ENCODE measurements at places on chromosomes 2 and 18. TPM values are rescaled to one million over a fixed set of nuclear protein-coding genes. Genes with fewer than 3 reads are reported as not detected.

- H3K4me1 ChIP-seq: peaks cover 30% of the 10 kb centered on the region
- DNase-seq: no peak
- no peaks in the 10 kb centered on the region for H3K27me3 ChIP-seq
- H3K36me3 ChIP-seq: no peaks in the 10 kb centered on the region
Observed at GRCh38 chr2:178477443-178478129, 814 bp downstream of the FKBP7 start.

DNA sequence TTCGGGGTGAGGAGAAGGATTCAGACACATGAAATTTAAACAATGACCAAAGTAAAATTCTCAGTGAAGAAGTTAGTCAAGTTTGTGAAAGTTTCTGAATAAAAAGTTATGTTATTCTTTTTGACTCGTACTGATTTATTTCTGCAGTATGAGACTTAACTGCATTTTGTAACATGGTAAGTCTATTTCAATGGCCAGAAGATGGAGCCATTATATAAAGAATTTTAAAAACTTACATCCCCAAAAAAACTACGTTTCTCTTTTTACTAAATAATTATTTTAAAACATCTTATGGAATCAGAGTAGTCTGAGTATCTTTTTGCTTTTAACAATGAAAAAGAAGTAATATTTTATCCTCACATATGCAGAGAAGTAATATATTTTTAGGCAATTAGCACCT, 51.4 kb upstream of the SCN1A start:
- H3K36me3 ChIP-seq: no peaks in the 10 kb centered on the region
- H3K4me1 ChIP-seq: no peaks in the 10 kb centered on the region
- no peak for DNase-seq
- no peak overlapping the region for H3K4me3 ChIP-seq
- H3K27me3 ChIP-seq: peaks cover 9% of the 10 kb centered on the region

DNA sequence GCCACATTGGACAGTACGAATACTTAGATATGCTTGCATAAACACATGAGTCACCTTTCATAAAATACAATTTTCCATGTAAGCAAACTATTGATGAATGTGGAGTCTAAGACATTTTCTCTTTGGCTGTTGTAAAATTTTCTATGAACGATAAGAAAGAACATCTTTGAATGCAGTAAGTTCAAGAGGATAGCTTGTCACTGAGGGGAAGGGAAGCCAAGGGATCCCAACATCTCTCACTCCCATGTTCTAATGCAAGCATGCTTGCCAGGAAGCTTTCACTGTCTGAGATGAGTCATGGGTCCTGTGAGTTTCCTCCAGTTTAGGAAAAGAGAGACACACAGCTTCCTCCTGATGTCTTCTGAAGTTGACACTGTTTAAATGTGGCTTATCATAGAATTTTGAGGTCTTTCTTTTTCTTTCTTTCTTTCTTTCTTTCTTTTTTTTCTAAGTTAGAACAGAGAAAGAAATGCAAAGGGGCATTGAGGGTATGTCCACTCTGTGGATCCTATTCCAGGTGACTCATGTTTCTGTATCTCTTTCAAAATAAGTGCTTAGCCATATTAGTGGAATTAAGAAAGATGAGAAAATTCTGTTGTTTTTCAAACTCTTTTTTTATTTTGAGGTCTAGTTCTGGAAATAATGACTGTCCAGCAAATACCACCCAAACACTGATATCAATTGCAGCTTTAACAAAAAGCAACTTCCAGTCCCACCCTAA, 146.6 kb downstream of the RDH14 start:
- H3K4me1 ChIP-seq: no peaks in the 10 kb centered on the region
- no peak for DNase-seq
- H3K36me3 ChIP-seq: no peaks in the 10 kb centered on the region
- no peak overlapping the region for H3K4me3 ChIP-seq

DNA sequence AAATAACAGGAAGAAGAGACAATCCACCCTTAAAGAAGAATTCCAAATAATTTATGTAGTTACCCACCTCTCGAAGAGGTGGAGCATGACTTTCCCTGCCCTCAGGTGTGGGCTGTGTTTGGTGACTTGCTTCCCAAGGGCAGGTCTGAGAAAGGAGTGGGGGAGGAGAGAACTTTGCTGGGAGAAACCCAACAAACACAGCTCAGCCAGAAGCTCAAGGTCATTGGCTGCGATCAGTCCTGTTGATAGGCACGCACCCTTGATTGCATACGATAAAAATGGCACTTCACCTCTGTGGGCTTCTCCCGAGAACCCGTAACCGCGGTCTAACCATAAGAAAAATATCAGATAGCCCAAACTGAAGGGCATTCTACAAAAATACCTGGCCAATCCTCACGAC, 157.5 kb upstream of the ID2 start:
- no peaks in the 10 kb centered on the region for H3K27me3 ChIP-seq
- no peak overlapping the region for H3K27ac ChIP-seq
- no peak overlapping the region for H3K4me3 ChIP-seq
- H3K36me3 ChIP-seq: no peaks in the 10 kb centered on the region
- no peak for DNase-seq

GRCh38 chr2:7931808-7932207, 750.0 kb upstream of the ID2 start:
- DNase-seq: no peak
- no peaks in the 10 kb centered on the region for H3K27me3 ChIP-seq
- H3K27ac ChIP-seq: no peak overlapping the region
- no peaks in the 10 kb centered on the region for H3K4me1 ChIP-seq

- DNase-seq: no peak
- H3K36me3 ChIP-seq: no peaks in the 10 kb centered on the region
- no peak overlapping the region for H3K4me3 ChIP-seq
- no peaks in the 10 kb centered on the region for H3K4me1 ChIP-seq
- no peak overlapping the region for H3K27ac ChIP-seq
Observed at GRCh38 chr18:44521668-44522022, 159.0 kb upstream of the SETBP1 start.

DNA sequence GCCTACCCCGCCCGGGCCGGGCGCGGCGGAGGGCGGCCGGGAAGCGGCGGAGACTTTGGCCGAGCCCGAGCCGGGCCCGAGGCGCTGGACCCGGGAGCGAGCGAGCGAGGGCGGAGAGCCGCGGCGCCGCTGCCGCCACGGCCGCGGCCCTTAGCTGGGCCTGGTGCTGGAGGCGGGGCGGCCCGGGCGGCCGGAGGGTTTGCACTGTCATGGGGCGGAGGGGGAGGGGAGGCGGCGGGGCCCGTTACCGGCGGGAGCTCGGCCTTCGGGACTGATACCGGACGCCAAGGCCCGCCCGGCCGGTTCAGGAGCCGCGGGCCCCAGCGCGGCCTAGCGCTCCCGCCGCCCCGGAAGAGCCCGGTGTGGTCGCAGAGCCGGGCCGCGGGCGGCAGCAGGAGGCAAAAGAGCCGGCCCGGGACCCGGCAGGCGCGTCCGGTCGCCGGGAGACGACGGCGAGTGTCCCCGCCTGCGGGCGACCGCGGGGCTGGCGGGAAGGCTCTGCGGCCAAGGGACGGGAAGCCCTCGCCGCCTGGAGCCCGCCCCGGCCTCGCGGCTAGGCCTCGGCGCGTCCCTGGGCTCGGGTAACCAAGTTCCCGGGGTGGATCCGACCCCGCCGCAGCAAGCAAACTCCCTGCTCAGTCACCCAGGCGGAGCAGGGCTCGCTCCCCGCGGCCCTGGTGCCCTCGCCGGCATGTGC, 697 bp downstream of the KCMF1 start:
- no peak for DNase-seq
- H3K4me3 ChIP-seq: peak overlapping the region; percentile 90
- peak overlapping the region; percentile 100 for H3K27ac ChIP-seq
- H3K36me3 ChIP-seq: no peaks in the 10 kb centered on the region
- peaks cover 74% of the 10 kb centered on the region for H3K4me1 ChIP-seq

- no peaks in the 10 kb centered on the region for H3K36me3 ChIP-seq
- no peak overlapping the region for H3K4me3 ChIP-seq
- H3K27me3 ChIP-seq: no peaks in the 10 kb centered on the region
- H3K27ac ChIP-seq: no peak overlapping the region
Observed at GRCh38 chr2:238305965-238306671, 14.2 kb upstream of the TRAF3IP1 start.

DNA sequence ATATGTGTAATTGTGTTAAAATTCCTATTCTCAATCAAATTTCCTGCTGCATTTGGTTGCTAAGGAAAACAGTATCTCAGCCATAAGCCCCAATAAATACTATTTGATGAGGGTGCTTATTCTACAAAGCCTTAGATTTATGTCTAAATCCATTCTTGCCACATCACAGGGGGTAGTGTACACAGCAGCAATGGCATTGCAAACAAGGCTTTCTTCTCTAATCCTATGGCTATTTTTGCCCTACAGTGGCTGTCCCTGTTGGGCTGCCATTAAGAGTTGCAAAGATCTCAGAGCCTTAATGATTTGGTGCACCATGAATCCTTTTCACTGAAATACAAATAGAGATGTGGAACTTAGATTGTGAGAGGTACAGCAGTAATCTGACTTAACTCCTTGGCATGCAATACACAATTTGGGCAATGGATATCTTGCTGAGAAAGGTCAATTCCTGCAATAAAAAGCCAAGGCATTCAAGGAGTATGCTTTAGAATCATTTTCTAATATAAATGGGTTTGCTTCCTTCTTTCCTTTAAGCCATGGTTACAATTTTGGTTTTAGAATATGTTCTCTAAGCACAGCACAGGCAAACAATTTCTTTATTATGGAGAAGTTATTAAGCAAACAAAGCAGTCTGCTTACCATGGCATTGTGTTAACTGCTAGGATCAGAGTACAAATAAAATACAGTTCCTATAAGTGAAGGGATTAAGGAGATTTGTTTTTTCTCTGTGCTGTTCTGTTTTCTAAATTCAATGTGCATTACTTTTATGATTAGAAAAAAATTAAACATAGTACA, 69.8 kb upstream of the CD302 start:
- no peaks in the 10 kb centered on the region for H3K27me3 ChIP-seq
- H3K4me1 ChIP-seq: no peaks in the 10 kb centered on the region
- H3K36me3 ChIP-seq: peaks cover 15% of the 10 kb centered on the region
- H3K27ac ChIP-seq: no peak overlapping the region
- no peak for DNase-seq

GRCh38 chr2:218691234-218691633, 19.3 kb downstream of the STK36 start:
- H3K36me3 ChIP-seq: peaks cover 11% of the 10 kb centered on the region
- H3K27me3 ChIP-seq: no peaks in the 10 kb centered on the region
- H3K27ac ChIP-seq: no peak overlapping the region
- no peak overlapping the region for H3K4me3 ChIP-seq

DNA sequence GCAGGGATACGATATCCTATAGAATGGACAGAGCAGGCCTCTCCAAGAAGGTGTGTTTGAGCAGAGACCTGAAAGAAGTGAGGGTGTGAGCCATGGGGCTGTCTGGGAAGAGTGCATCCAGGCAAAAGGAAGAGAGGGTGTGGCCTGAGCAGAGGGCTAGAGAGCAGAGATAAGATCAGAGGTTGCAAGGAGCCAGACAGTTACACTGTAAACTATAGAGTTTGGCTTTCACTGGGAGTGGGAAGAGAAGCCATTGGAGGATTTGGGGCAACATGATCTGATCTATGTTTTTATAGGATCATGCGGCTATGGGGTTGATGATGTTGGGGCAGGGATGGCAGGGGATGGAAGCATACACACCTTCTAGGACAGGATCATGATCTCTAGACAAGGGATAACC, 124.1 kb upstream of the MAP3K20 start:
- no peaks in the 10 kb centered on the region for H3K27me3 ChIP-seq
- no peaks in the 10 kb centered on the region for H3K36me3 ChIP-seq
- no peak overlapping the region for H3K27ac ChIP-seq
- no peak for DNase-seq

DNA sequence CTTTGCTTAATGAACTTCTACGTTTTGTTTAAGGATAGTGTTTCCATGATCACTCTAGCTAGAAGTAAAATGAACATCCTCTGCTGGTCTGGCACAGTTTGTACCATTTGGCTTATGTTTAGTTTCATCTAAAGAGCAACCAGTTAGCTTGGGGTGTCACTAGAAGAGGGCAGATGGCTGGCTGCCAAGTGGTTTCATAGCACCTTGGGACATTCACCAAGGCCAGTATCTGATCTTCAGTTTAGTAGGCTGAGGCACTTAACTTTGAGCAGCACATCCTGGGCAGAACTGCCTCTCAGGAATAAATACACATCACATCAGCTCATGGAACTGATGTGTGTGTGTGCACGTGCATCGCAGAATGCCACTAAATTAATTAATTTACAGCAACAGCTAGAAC, 68.4 kb downstream of the NXPH2 start:
- no peaks in the 10 kb centered on the region for H3K27me3 ChIP-seq
- H3K4me1 ChIP-seq: no peaks in the 10 kb centered on the region
- no peak for DNase-seq
- H3K4me3 ChIP-seq: no peak overlapping the region

GRCh38 chr2:171271971-171272436, 111.3 kb upstream of the TLK1 start:
- no peak overlapping the region for H3K27ac ChIP-seq
- H3K36me3 ChIP-seq: no peaks in the 10 kb centered on the region
- no peaks in the 10 kb centered on the region for H3K27me3 ChIP-seq
- H3K4me1 ChIP-seq: peaks cover 5% of the 10 kb centered on the region

Gene ABCG5
- not detected for total RNA-seq

Gene SLC5A7
- total RNA-seq: not detected

Gene EN1
- total RNA-seq: not detected

Gene M1AP
- total RNA-seq: not detected

Gene GALNT1
- 129 TPM for total RNA-seq

Gene TEX261
- total RNA-seq: 22.6 TPM

Gene ATAD2B
- total RNA-seq: 17.7 TPM

Gene HOXD1
- not detected for total RNA-seq

Gene DNAH6
- total RNA-seq: 0.38 TPM

Gene MYO7B
- not detected for total RNA-seq

Gene CDH2
- total RNA-seq: 0.18 TPM

All from esophagus squamous epithelium (tissue), 5 donors.